RPMI8226 (cell line): ENCODE measurements at places on chromosomes 11 and 22.

DNA sequence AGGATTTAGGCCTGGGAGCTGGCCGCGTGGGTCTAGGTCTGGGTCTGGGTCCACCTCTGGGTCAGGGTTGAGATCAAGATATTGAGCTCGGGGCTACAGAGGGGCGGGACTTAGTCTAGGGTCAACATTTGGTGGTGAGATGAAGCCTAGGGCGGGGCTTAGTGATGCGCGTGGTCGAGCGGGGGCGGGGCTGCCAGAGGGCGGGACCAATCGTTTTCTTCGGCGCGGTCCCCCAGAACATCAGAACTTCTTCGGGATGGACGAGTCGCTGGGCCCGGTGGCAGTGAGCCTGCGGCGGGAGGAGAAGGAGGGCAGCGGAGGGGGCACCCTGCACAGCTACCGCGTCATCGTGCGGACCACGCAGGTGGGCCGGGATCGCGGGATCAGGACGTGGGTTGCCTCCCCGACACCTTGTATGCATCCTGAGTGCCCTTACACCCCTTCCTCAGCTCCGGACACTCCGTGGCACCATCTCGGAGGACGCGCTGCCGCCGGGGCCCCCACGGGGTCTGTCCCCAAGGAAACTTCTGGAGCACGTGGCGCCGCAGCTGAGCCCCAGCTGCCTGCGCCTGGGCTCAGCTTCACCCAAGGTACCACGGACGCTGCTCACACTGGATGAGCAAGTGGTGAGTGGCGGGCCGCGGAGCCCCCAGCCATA is 4.2 kb downstream of the SIPA1 start:
- DNase-seq, result no peak

GRCh38 chr11:99068832-99069231 is 48.1 kb downstream of the CNTN5 start:
- DNase-seq, result peak; percentile 73

DNA sequence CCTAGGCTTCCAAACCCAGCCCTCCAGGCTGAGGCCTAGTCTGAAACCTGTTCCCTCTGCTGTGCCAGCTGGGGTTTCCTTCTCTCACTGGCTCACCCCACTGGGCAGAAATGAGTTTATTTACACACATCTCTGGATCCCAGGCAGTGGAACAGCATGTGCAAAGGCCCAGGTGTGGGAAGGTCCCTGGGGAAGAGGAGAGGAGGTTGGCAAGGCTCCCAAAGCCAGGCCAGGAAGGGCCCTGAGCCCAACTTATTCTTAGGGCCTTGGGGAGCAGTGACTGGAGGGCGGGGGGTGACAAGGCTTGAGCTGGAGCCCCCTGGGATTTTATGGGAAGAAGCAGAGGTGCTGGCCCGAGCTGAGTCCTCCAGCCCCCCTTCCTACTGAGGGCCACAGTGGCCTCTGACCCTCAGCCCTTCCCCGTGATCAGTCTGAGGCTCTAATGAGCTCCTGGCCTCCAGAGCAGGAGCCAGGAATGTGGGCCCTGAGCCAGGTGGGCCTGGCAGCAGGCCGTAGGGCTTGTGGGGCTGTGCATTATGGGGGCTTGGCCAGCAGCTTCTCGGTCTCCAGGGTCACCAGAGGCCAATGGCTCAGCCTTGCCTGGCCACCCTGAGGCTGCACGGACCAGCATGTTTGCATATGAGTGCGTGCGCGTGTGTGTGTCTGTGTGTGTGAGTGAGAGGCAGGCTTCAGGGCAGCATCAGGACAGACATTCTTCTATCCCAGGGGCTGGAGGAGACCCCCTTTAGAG is 2.9 kb downstream of the MYO7A start:
- no peak for DNase-seq

GRCh38 chr11:64752175-64752970 is 7.4 kb downstream of the PYGM start:
- no peak for DNase-seq

DNA sequence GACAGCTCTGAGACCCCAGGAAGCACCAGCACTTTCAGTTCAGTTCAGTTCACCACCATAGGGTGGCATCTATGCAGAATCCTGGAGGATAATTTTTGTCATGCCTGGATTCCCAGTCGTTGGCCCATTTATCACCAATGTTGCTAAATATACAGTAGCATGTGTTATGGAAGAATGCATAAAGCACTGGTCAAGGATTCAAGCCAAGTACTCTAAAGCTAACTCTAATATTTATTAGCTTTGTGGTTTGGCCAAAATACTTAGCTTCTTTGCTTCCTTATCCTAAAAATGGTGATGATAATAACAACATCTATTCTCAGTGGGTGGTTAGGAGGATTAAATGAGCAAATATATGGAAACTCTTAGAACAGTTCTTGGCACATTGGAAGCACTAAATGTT is 294.7 kb upstream of the ZC3H12C start:
- DNase-seq, result no peak

- no peak for DNase-seq
Measured at GRCh38 chr22:48973694-48974041, 854.0 kb downstream of the BRD1 start.

DNA sequence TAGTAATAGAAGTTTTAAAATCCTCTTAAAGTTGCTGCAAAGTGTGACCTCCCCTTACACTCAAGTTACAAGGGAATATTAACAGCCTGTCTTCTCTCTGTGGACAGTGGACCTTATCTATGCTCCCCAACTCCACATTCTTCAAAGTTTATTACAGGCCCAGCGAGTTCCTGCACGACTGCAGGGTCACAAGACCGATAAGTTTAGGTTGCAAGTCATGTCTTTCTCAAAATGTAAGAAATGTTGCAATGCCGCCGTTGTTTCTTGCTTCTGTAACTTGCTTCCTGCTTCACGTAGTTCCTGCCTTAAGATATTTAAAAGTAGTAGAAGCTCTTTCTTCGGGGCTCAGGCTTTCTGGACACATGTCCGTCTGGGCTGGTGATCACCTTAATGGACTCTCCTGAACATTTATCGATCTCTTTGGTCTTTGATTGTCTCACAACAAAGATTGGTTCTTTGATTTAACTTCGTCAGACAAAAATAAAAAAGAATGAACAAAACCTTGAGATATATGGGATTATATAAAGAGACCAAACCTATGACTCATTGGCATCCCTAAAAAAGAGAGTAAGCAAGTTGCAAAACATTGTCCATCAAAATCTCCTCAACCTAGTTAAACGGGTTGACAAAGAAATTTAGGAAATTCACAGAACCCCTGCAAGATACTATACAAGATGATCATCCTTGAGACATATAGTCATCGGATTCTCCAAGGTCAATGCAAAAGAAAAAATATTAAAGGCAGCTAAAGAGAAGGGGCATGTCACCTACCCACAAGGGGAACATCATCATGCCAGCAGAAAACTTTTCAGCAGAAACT is 45.4 kb upstream of the GLYAT start:
- no peak for DNase-seq

GRCh38 chr11:70712471-70712870 is 314.1 kb downstream of the CTTN start:
- peak; percentile 50 for DNase-seq

GRCh38 chr11:73241300-73241699 is 23.2 kb downstream of the P2RY2 start:
- no peak for DNase-seq

DNA sequence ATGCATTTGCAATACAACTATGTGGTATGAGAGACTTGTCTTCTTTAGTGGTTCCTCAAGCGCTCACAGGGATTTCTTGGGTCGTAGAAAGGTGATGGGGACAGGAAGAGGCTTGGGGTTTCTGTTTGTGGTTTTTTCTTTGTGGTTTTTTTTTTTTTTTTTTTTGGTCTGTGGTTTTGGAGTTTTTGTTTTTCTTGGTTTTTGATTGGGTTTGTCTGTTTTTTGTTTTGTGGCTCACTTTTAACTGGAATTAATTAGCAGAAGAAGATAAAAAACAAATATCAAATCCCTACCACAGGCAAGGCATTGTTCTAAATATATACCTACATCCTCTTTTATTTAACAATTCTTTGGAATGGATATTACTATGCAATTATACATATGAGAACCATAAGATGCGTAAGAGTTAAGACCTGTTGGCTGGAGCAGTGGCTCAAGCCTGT is 5.5 kb downstream of the TTC28 start:
- peak; percentile 84 for DNase-seq
